ENCODE measurements at places on chromosomes 4 and X.

GRCh38 chr4:145075742-145076468 is 22.1 kb downstream of the ANAPC10 start:
- no peak for DNase-seq

- no peak for DNase-seq
Observed at GRCh38 chrX:21153033-21153432, 221.2 kb upstream of the CNKSR2 start.

GRCh38 chr4:174340714-174341113 is 57.0 kb downstream of the CEP44 start:
- DNase-seq, result no peak

DNA sequence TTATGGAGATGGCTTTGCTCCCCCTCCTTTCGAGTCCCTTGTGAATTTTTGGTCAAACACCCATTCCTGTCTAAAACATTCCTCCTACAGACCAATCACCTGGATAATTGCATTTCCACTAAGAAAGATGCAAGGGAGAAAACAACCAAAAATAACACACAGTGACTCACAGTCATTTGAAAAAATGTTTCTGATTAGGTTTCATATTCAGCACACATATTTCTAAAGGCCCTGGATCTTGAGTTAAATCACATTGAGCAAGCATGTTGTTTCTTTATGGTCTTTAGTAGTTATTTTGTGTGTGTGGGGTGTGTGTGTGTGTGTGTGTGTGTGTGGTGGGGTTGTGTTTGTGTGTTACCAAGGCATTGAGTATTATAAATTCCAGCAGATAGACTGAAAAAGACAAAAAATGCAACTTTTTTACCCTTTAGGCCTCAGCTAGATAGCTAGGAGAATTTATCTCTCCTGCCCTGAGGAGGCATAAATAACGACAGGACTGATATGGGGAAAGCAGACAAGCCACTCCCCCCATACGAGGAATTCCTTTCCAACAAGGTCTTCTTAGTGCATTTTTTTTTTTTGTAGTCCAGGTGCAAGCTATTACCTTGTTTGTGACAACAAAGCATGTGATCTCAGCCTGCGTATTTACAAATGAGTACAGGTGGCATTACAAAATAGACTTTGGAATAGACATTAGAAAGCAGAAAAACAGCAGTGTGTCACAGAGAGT is 265.4 kb upstream of the ADGRL3 start:
- DNase-seq, result no peak

GRCh38 chrX:53511322-53511721 is 77.2 kb upstream of the HSD17B10 start:
- no peak for DNase-seq

GRCh38 chr4:125507141-125507540 is 192.4 kb downstream of the FAT4 start:
- DNase-seq, result no peak

- DNase-seq, result no peak
Observed at GRCh38 chrX:34371754-34372153, 239.6 kb upstream of the FAM47A start.

- no peak for DNase-seq
Observed at GRCh38 chrX:12979616-12980015, 4.7 kb downstream of the TMSB4X start.

DNA sequence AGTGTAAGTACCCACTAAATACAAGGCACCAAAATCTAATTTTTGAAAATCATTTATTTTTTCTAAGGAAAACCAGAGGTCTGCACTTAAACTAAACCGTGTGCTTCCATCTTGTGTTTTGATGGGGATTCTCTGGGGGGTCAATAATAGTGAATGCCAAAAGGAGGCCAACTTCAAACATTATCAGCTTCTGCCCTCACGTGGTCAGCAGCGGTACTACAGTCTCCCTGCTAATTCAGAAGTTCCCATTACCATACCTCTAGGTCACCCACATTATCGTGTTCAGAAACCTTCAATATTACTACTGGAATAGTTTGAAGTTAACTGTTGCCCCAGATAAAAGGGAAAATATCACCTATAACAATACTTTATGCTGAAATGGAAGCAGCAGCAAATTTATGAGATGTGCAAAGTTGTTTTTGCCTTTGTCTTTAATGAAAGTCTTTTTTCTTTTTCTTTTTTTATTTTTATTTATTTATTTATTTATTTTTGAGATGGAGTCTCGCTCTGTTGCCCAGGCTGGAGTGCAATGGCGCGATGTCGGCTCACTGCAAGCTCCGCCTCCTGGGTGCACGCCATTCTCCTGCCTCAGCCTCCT is 17.3 kb downstream of the CTPS2 start:
- peak; percentile 55 for DNase-seq

DNA sequence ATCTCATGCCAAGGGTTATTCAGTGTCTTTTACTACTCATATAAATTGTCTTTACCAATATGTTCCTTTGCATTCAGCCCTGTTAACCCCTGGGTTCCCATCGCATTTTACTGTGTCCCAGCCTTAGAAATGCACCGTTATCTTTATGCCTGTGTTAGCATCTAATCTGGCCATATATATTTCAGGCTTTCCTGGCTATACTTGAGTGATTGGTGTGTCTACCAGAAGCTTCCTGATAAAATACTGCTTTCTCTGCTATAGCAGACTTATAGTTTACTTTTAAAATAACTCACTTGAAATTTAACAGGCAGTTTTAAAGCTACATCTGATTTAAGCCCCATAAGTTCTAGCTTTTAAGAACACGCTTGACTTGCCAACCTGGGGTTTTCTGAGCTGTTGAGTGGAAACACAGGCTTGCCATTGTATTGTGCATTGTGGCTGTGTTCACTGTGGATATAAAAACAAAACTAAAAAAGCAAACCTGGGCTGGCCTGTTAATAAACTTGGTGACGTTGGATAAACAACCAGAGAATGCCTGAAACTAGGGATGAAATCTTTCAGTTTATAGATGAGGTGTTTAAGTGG is 185.3 kb upstream of the TAPT1 start:
- DNase-seq, result no peak

- DNase-seq, result no peak
Observed at GRCh38 chr4:6273661-6273990, 4.0 kb downstream of the WFS1 start.

- peak; percentile 2 for DNase-seq
Observed at GRCh38 chrX:65035446-65035770, 59.2 kb upstream of the ZC4H2 start.

- DNase-seq, result no peak
Observed at GRCh38 chr4:11488657-11489452, 60.2 kb upstream of the HS3ST1 start.

- DNase-seq, result peak; percentile 26
Observed at GRCh38 chr4:1347410-1347864, 429 bp downstream of the UVSSA start.

DNA sequence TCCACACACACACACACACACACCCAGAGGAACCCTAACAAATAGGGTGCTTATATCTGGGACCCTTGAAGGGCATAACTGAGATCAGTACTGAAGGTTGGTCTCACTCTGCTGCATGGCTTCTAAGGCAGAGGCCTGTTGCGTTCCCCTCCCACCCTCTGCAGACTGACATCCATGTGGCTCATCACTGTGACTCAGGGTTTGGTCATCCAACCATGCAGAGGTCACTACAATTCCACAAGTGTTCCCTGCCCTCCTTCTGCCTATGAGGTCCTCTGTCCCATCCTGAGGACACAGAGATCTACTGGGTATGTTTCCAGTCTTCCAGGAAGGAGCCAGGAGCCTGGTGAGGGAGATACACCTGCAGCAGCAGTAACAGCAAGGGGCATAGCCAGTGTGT is 55.8 kb downstream of the XAGE2 start:
- DNase-seq, result no peak

- DNase-seq, result no peak
Observed at GRCh38 chrX:110669572-110669971, 126.0 kb downstream of the CHRDL1 start.

DNA sequence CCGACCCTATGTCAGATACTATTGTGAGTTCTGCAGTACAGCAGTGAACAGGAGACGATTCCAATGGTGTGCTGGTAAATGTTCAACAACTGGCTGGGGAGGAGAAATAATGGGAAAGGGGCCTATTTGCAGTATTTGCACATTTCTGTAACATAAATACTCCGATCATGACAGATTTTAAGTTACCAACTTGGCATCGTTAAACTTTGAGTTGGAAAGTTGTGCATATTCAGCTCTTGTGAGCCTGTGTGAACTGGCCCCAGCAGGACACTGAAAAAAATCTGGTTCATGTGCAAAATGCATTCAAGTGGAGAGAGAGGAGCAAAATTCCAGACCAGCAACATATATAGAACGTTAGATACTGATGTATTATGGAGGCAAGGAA is 175.0 kb downstream of the MAPK10 start:
- DNase-seq, result no peak

- no peak for DNase-seq
Observed at GRCh38 chr4:101948055-101948454, 157.5 kb downstream of the BANK1 start.

DNA sequence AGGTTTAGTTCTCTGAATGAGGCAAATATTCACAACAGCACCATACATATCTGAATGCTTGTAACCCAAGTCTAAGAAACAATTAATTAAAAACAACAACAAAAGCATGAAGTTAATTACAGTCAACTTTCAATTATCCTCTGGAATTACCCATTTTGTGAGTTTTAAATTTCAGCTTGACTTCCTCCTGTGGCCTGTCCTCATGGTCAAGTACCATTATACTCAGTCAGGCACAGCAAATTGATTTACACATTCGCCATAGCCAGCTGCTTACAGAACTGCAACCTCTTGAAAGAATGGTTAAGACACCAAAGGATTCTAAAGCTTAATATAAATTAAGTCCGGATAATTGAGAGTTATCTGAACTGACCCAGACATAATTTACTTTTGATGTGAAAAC is 306.5 kb downstream of the CAMK2D start:
- no peak for DNase-seq

GRCh38 chr4:1869530-1870327 is 1.5 kb upstream of the NSD2 start:
- no peak for DNase-seq

DNA sequence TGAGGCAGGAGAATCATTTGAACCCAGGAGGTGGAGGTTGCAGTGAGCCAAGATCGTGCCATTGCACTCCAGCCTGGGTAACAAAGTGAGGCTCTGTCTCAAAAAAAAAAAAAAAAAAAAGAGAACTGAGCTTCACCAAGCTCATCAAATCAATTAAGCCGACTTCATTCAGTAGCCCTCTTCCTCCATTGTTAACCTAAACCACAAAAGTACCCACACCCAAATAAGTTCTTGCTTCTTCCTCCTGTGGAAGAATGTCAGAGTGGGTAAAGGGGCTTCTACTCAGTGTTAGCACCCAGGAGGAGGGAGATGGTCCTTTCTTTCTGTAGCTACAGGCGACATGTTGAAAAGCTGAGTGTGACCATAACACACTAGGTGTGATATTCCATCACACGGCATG is 58.6 kb upstream of the CHRNA9 start:
- DNase-seq, result no peak

- DNase-seq, result no peak
Observed at GRCh38 chrX:15546745-15547144, 46.1 kb downstream of the BMX start.

GRCh38 chrX:28889591-28890090 is 302.4 kb downstream of the IL1RAPL1 start:
- no peak for DNase-seq

Data from CD4-positive, alpha-beta T cell treated with Interleukin-6 at 100 ng/mL for 8 hours (primary cell).